Heart left ventricle (tissue), 16 donors: ENCODE measurements at places on chromosomes 1 and 21.

- DNase-seq, result no peak
These were observed 3.0 kb upstream of the TMCC2 start for GRCh38 chr1:205224736-205225135.

GRCh38 chr1:211148366-211148765, 14.4 kb upstream of the KCNH1 start:
- no peak for DNase-seq

- DNase-seq, result no peak
These were observed 77.6 kb upstream of the CHRM3 start for GRCh38 chr1:239308701-239309333.

GRCh38 chr1:167880580-167881021, 33.3 kb downstream of the ADCY10 start:
- no peak for DNase-seq

DNA sequence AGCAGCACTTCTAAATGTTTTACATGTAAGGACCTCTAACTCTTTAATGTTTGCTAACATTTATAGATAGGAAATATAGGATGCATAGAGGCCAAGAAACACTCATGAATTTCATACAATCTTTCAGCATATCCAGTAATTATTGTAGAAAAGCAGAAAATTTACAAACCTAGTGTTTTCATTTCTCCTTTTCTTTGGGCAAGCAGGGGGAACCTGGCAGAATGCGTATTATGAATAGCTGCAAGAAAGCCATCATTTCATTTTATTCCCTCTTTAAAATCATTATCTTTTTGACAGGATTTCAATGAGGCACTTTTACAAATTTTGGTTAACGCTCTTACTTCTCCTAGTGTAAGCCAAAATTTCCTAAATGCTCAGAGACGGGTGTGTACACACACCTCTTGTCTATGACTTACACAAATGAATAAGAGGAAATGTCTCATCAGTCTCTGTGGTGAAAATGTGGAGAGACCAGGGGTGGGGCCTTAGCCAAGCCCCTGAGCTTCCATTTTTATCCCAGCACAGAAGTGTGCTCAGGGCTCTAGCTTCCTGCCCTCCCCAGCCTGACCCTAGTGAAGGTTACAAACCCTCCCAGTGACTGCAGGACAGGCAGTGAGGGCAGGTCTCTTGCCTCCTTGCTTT, 91.6 kb downstream of the LRRC8C start:
- DNase-seq, result peak; percentile 57

DNA sequence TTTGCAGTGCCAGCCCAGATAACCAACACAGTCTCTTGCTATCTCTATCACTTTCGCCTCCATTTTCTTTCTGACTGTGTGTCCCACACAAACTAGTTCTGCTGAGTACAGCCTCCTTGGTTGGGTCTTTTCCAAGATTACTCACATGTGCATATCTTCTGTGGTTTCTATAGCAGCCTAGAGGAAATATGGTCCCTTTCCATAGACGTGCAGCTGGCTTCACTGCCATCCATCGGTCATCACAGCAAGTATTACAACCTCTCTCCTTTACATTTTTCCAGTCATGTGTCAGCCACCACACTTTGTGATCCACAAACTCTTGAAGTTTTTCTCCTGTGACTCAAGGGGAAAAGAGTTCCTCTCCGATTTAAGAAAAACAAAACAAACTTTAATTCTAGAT, 893.4 kb upstream of the ADGRL4 start:
- DNase-seq, result no peak

DNA sequence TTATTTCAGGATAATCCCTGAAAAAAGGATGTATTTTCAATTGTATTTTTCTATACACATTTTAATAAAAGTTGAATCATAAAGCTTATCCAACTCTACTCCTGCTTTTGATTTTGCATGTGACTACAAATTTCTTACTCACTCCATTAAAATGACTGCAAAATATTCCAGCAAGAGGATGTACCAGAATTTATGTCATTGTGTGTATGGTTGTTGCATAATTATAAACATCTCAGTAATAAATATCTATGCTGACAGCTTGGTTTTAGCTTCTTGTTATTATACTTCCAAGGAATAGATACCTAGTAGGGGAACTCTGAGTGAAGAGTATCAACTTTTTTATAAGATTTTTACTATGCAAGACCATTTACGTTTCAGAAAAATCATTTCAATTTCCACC, 463.2 kb upstream of the RUNX1 start:
- no peak for DNase-seq

DNA sequence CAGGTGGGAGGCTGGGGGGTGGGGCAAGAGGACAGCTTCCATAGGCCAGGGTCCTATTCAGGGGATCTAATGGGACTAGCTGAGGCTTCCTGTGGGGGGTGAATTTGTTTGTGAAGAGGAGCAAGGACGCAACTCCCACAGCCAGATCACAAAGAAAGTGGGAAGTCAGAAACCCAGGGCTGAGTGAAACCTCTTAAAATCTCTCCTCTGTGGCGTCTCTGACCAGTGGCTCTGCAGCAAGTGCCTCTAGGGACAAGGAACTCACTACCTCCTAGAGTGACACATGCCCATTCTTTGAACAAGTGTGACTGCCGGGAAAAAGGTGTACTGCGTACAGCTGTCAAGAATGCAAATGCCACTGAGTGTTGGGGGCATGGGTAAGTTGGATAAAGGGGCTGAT, 187.9 kb downstream of the HIVEP3 start:
- DNase-seq, result no peak

- DNase-seq, result no peak
These were observed 82.8 kb downstream of the WDR4 start for GRCh38 chr21:42796327-42797062.

- no peak for DNase-seq
These were observed 29.2 kb upstream of the KIF1B start for GRCh38 chr1:10181154-10181553.

DNA sequence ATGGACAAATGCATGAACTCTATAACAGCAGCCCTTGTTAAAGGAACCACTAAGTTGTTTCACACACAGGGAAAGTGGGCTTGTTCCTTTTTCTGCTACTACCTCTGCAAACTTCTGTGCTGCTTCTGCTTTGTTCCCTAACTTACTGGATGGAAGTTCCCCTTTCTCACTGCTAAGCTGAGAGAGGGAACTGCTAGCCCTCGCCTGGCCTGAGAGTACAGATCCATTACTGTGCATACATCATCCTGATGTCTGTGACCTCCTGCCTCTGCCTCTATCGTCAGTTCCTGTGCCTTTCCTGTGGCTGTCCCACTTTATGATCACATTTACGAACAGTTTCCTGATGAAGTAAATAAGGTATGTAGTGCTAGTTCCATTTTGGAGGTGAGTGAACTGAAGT, 3.5 kb downstream of the GNAT2 start:
- DNase-seq, result no peak

DNA sequence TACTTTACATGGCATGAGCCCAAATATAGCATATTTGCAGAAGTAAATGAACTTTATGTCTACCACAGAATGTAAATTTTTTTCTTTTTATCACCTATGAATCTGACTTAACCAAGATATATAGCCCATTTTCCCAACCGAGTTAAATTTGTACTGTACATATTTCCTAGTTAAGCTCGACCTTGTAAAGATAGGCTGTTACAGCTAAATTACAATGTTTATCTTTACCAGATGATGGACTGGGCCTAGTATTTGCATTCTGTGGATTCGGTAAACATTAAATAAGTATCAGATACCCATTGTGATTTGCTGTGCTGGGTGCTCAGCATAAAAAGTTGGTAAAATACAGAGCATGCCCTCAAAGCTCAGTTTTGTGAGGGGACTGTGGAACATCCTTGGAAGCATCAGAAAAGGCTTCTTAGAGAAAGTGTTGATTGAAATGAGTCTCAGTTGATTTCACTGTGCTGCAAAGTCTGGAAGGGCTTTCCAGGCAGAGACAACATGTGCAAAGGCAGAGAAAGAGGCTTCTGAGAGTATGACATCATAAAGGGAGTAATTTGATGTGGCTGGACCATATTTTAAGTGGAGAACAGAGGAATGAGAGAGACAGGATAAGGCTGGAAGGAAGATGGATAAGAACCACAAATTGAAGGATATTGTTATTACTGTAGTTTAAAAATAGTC, 27.4 kb downstream of the MORC3 start:
- no peak for DNase-seq

GRCh38 chr1:15885701-15886610, 38.4 kb downstream of the SPEN start:
- peak; percentile 97 for DNase-seq

DNA sequence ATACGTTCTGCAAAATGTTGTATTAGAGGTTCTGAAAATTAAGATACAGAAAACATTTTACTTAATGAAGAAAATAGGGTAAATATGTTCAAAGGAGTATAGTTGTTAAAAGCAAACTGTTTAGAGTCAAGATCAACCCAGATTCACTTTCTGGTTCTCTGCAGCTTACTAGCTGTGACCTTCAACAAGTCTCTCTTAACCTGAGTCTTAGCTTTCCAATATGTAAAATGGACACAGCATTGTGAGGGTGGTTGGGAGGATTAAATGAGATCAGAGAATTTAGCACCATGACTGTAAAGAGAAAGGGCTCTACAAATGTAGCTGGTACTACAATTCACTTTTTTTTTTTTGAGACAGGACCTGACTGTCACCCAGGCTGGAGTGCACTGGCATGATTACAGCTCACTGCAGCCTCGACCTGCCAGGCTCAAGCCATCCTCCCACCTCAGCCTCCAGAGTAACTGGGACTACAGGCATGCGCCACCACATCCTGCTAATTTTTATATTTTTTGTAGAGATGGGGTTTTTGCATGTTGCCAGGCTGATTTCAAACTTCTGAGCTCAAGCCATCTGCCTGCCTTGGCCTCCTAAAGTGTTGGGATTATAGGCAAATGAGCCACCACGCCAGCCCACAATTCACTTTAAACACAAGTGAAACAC, 43.9 kb downstream of the ATP1A1 start:
- DNase-seq, result no peak

DNA sequence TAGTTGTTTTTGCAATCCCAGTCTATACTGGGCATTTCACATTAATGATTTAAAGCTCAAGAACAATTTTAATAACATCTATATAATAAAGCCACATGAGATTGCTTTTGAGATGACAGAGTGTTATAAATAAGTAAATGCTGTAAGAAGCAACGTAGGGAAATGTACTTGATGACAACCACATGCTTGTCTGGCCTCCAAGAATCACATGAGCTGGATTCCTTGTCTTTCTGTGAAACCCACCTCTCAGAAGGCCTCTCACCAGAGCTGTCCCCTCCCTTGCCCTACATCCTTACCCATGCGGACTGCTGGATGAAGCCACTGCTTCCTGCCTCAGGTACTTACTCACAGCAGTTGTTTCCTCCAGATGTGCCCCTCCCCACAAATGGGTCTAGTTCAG, 145.1 kb upstream of the CTTNBP2NL start:
- no peak for DNase-seq

GRCh38 chr1:18200918-18201317, 93.3 kb downstream of the IGSF21 start:
- no peak for DNase-seq

DNA sequence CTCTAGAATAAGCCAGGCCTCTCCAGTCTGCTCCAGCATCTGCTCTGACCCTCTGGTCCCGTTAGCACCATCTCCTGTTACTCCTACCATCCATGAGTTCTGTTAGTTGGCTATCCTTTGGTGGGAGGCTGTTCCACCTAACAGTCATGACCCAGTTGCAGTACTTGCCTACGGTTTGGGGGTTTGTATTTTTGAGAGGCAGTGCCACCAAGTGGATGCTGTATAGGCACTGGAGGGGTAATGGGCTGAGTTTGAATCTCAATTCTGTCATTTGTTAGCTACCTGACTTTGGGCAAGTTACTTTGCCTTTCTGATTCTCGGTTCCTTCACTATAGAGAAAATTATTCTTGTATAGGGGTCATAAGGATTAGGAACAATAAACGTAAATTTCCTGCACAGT, 12.1 kb upstream of the C8B start:
- DNase-seq, result no peak

DNA sequence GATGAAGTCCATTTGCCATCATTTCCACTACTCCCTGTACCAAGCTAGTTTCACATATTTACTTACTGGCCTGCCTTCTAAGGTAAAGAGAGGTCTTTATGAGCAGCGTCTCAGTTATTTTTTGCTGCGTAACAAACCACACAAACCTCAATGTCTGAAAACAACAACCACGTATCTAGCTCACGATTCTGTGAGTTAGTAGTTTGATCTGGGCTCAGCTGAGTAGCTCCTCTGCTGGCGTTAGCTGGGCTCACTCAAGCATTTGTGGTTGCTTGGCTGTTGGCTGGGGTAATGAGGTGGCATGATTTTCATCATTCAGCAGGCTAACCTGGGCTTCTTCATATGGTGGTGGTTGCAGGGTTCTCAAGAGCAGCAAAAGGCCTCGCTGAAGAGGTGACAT, 225.4 kb downstream of the FOXD2 start:
- DNase-seq, result no peak

DNA sequence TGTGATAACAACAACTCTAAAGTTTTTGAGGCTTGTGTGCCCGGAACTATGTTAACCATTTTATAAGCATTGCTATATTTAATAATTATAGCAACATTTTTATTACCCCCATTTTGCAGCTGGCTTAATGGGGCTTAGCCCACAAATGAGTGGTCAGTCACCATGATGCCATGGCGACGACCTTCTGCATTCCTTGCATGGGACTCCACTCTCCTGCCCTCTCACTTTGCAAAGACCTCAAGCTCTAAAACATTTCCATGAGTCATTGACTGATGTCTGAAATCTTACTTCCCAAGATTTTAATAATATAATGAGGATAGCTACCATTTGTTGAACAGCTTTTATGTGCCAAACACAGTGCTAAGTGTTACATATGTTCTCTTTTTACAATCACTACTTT, 15.4 kb downstream of the NGF start:
- no peak for DNase-seq

DNA sequence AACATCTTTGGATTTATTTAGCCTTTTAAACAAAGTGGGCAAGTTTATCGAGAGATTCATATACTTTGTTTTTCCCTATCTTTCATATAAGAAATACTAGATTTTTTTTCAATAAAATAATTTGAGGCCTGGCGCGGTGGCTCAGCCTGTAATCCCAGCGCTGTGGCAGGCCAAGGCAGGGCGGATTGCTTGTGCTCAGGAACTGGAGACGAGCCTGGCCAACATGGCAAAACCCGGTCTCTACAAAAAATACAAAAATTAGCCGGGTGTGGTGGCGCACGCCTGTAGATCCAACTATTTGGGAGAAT, 1.6 kb upstream of the CDC14A start:
- DNase-seq, result no peak

- no peak for DNase-seq
These were observed 62.4 kb downstream of the NMNAT2 start for GRCh38 chr1:183355797-183356196.

GRCh38 chr1:115813727-115814126, 27.2 kb downstream of the NHLH2 start:
- DNase-seq, result no peak

- no peak for DNase-seq
These were observed at the start of gene CLDN19 for GRCh38 chr1:42739753-42740700. CLDN19 (minus strand) TSS chr1:42740236; CDS start chr1:42740063, 173 bp downstream.
